ENCODE measurements at places on chromosomes 12 and 14.

GRCh38 chr14:104746071-104746545 lies 6.8 kb upstream of the SIVA1 start:
- no peak for DNase-seq

- DNase-seq, result no peak
Observed at GRCh38 chr12:131674373-131674772, 36.5 kb upstream of the SFSWAP start.

DNA sequence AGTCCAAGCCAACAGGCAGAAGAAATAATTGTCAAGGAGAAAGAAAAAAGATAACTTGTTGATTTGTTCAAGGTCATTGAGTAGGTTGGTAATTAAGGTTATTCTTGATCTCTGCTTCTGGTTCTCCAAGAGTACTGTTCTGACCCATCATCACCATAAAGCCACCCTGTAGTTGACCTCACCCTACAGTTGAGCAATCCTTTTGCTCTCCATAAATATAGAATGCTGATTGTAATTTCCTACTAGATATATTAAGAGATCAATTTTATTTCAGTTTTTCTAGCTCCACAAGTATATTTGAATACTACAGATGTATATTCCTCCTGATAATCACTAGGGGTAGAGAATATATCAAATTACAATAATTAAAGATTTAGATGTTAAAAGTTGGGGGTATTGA lies 350.5 kb upstream of the PDE3A start:
- DNase-seq, result no peak

DNA sequence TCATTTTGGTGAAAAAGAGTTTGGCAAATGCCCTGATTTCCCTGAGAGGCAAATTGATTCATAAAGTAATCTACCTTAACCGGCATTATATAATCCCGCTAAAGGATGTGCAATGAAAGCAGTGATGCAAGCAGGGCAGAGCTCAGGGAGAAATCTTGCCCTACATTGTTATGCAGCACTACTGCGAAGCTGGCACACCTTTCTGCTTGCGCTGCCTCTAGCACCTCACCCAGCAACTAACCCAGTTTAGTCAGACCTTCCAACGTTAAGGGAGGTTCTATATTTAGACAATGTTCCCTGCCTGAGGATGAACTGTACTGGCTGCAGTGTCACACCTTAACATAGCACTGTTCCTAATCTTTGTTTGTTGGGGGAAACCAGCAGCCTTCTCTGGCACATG lies 60.8 kb upstream of the CCDC196 start:
- no peak for DNase-seq

DNA sequence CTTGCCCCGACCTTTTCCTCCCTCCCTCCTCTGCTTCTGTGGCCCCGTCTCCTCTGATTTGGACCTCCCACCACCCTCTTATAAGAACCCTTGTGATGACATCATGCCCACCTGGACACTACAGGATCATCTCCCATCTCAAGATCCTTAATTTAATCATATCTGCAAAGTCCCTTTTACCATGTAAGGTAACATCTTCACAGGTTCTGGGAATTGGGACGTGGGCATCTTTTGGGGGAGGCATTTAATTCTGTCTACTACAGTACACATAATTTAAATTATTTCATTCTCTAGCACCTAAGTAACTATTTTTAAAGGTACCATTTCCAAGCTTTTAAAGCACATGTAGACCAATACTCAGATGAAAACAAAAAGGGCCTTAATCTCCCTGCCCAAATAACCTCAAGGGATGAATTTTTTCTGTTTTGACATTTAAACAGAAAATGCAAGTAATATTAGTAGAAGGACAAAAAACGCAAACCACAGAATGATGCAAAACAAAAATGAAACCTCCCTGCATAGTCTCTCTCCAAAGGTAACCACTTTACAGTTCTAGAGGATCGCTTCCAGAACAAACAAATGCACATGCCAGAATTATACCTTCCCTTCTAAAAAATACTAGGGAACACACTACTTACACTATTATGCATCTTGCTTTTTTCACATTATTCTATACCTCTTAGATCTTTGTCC lies 222.1 kb downstream of the AACS start:
- DNase-seq, result no peak

- peak; percentile 60 for DNase-seq
Observed at GRCh38 chr12:127149226-127149964, 1117.6 kb upstream of the TMEM132C start.

DNA sequence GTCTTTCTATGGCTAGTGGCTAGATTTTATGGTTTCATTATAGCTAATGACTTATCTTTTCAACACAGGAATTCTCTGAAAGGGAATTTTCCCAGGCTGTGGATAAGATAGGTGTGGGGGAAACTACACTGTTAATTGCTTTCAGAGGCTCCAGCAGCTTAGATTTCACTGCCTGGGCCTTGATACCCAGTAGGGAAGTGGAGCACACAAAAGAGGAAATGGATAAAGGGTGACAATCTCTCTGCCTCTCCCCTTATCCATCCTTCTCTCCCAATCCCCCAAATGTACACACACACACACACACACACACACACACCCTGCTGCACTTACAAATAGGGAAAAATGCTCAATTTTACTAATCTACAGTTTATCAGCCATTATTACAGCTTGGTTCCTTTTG lies 19.1 kb downstream of the SIX4 start:
- no peak for DNase-seq

DNA sequence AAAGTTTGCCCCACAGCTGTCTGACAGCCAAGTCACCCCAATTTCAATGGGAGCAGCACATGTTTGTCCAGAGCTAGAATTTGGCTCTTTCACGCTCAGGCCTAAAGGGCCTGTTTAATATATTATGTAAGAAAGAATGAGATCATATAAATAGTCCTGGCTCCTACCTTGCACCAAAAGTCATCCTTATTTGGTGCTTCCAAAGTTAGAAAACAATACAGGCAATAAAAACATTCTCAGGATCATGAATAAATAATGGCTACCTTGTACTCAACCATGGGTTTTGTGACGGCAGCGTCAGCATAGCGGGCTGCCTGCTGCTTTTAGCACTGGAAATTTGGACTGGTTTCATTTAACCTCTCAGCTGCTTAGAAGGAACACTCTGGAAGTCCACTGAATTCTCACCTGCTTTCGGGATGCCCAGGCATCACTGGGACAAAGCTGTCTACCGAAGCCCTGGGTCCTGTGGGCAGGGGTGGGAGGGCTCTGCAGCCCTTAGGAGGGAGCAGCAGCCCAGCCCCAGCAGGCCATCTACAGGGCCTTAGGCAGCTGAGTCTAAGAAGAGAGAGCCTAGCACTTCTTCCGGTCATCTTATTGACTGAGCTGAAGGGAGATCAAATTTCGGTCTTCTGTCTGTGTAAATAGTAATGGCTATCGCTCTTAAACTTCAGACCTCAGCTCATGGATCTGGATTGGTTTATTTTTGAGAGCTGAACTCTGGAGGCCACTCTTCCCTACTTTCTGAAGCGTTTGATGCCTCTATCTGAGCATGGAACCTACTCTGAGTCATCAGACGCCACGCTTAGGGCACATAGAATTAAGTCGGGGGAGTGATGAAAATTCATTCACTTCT lies 106.5 kb downstream of the SAMD4A start:
- DNase-seq, result no peak

GRCh38 chr14:84162633-84163032 lies 1367.3 kb upstream of the FLRT2 start:
- no peak for DNase-seq

GRCh38 chr12:132284827-132285741 lies 44.3 kb downstream of the GALNT9 start:
- no peak for DNase-seq

DNA sequence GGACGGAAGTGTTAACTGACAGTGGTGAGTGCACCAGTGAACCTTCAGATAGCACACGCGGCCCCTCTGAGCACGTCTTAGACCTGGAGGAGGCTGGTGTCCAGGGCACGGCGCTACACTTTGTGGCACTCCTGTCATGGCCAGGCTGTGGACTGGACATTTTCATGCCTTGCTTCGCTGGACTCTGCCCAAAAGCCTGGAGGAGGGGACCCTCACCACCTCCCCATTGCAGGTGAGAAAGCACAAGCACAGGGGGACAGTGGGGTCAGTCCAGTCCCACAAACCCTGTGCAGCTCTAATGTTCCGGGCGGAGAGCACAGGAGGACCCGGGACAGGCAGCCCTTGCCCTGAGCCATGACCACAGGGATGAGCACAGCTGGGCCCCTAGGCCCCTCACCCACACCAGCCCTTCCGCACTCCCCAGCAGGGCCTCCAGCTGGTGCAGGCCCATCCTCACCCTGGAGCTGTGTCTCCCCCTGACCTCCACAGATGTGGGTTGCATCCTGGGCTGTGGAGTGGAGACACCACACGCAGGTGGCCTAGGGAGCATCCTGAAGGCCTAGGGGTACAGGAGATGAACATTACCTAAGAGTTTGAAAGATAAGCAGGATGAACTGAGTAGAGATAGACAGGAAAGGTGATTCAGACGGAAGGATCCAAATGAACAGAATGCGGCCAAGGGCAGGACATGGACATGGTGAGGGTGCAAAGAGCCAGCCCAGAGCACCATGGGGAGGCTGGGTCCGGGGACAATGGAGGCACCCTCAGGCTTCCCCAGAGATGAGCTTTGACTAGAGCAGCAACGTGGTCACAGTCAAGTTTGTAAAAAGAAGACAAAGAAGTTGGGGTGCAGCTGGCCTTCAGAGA lies 132.8 kb downstream of the BCL11B start:
- DNase-seq, result no peak

DNA sequence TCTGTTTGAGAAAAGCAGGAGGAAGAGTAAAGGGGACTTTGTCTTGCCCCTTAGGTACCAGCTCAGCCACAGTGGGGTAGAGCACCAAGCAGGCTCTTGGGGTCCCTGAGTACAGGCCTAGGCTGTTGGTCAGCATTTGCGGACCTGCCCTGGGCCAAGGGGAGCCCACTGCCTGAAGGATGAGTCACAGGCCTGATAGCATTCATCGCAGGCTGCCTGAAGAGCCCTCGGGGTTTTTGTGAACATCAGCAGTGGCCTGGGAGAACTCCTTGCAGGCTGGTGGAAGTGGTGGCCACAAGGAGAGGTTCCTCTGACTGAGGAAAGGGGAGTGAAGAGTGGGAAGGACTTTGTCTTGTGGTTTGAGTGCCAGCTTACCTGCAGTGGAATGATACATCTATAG lies 25.0 kb upstream of the P2RX7 start:
- DNase-seq, result no peak

DNA sequence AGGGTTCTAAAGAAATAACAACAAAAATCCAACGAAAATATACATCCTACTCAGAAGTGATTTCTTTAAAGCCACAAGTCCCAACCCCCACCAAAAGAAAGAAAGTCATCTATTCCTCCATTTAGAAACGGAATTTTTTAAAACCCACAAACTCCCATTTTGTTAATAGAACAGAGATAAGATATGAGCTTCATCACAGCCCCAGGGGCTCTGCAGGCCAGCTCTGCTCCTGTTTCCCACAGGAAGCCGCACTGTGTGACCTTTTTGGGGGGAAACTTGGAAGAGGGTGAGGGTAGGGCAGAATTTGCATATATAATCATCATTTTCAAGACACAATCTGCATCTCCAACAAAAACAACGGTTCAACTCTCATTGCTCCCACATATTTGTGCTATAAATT lies 2.8 kb downstream of the FBXL14 start:
- DNase-seq, result no peak

DNA sequence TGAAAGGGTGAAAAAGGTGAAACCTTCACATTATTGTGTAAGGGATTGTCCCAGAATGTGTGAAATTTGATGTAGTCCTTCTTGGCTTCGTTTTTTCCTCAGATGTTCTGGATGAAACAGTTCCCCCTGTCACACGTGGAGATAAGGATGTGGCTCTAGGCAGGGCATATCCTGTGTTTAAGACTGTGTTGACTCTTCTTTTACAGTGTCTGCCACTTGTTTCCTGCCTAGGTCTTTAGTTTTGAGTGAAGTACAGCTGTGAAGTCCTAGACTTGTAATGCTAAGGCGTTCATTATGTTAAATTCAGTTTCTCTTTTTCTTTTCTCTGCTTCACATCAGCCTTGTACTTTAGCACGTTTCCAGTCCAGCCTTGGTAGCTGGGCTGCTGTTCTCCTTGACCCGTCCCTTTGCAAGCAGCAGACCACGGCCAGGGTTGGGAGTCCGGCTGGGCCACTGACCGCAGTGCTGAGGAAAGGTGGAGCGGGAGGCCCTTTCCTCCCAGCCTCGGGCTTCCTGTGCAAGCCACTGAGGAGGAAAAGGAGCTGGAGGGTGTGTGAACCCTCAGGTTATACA lies 59.1 kb downstream of the RASSF3 start:
- DNase-seq, result no peak

- DNase-seq, result no peak
Observed at GRCh38 chr12:99004799-99005466, 359.8 kb downstream of the APAF1 start.

DNA sequence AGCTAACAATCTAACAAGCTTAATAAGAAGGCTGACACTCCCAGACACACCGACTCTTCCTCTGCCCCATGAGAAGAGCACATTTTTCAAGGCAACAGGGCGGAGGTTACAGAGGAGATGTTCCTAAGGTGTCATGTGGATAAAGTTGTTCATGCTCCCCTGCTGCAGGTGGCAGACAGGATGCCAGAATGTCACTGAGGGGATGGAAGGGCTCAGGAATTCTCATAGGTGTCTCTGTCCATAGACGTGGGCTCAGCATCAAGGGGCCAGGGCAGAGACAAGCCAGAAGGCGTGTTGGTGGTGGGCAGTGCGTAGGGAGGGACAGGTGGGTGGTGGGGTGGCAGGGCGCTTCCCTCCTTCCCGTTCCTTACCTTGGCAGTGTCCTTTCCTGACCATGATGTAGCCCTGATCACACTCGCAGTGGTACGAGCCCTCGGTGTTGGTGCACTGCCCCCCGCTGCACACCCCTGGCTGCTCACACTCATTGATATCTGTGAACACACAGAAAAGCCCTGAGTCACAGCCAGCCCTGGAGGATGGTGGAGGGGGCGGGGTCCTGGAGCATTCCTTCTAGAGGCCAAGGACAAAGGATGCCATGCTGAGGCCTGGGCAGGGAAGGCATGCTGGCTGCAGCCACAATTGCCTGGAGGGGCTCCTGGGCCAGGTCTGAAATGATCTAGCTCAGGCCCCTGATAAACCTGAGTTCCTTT lies 23.0 kb downstream of the ISCA2 start:
- no peak for DNase-seq

- DNase-seq, result no peak
Observed at GRCh38 chr12:110635055-110635454, 21.1 kb downstream of the TCTN1 start.

DNA sequence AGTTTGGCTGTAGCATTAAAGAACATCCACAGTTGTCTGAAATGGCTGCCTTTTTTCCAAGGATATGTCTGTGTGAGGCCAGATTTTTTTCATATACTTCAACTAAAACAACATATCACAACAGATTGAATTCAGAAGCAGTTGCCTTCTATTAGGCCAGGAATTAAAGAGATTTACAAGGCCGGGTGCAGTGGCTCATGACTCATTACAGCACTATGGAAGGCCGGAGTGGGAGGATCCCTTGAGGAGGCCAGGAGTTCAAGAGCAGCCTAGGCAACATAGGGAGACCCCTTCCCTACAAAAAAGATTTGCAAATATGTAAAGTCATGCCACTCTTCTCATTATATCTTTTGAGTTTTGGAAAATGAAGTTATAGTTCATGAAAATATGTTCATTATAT lies 108.6 kb downstream of the KTN1 start:
- no peak for DNase-seq

- DNase-seq, result no peak
Observed at GRCh38 chr12:120212301-120212700, 11.4 kb upstream of the RPLP0 start.

All from astrocyte of the cerebellum (primary cell).